CD8-positive, alpha-beta T cell (primary cell): ENCODE measurements at places on chromosomes 2 and 18.

- DNase-seq: no peak
Measured at GRCh38 chr18:59564561-59564960, 132.7 kb downstream of the CCBE1 start.

GRCh38 chr18:23487738-23488570 lies 15.4 kb upstream of the RMC1 start:
- peak; percentile 59 for DNase-seq

GRCh38 chr2:216810399-216811160 lies 49.3 kb downstream of the TNP1 start:
- no peak for DNase-seq

GRCh38 chr2:37819186-37819585 lies 105.9 kb upstream of the RMDN2 start:
- no peak for DNase-seq

DNA sequence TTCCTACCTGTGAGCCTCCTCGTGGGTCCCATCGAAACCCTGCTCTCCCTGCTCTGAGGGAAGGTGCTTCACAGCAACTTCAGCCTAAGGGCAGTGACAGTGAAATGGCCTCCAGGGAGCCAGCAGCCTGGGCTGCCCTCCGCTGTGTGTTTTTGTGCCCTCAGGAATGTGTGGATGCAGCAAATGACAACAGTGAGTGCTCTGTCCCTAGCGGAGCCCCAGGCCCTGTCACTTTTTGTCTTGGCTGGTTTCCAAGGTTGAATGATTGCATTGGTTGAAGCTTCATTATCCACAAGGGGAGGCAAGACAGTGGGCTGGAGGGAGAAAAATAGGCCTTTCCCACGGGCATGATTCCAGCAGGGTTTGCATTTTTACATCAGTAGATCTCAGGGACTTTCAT lies 42.9 kb downstream of the STON1 start:
- DNase-seq: no peak

DNA sequence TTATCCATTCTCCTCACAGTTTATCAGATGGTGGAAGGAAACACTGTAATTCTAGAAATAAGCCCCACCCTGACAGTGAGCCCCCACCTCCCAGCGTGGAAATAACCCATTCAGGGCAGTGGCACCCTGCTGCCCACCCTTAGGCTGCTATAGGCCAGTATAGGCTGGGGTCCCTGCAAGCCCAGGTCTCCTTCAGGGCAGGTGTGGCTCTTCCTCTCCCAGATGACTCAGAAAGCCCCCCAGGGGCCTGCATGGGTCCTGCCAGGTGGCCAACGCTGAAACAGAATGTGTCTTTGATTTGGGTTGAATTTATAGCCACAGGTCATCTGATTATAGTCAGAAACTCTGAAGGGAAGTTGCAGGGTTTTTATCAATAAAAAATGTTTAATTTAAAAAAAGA lies 136.4 kb downstream of the SH3RF3 start:
- DNase-seq: no peak

DNA sequence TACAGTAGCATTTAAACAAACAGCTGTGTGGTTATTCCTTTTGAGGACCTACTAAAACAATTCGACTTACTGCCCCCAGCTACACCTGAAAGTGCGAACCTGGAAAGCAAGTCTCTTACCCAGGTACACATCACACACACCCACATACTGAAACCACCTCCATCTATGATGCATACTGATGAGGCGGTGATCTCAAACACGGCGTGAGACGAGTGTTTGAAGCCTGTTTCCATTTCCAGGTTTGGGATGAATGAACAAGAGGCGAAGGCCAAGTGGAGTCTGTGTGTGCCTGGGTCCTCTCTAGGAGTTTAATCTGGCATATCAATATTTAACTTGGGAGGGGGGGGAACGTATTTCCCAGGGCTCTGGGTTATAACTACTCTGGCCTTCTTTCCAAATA lies 1.6 kb downstream of the TMEM185B start:
- no peak for DNase-seq

GRCh38 chr2:46230115-46230571 lies 67.1 kb upstream of the EPAS1 start:
- no peak for DNase-seq

DNA sequence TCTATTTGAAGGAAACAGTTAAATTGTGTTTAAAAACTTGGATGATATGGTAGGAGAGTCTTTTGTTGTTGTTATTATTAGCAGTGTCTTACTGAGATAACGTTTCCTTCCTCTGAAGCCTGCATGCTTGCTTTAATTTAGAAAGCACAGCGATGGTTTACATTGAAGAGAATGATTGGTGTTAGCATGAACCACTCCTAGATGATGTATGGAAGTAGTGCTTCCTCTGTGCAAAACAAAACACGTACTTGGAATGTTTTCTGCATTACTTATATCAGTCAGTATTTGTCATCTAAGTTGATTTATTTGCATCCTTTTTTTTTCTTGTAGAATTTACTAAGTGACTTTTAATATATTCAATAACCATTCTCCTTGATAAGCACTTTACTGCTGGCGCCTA lies 89.0 kb downstream of the UGGT1 start:
- DNase-seq: no peak

- DNase-seq: no peak
Measured at GRCh38 chr18:30039201-30039600, 1003.3 kb downstream of the DSC3 start.

GRCh38 chr2:140747665-140748064 lies 1383.2 kb downstream of the LRP1B start:
- no peak for DNase-seq

DNA sequence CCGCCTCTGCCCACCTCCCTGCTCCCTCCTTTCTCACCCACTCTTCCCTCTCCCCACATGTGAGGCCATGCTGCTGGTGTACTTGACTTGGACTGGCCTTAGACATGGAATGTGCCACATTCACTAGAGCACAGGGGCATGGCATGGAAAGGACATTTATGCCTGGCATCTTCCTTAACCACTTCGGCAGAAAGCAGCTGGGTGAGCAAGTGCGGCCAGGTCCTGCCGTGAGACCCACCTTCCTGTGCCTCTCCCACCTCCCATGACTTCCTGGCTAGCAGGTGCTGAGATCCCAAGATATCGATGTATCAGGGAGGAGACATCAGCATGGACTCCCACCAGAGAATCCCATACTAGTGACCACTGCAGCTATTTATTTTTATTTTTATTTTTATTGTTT lies 13.0 kb downstream of the GPR55 start:
- DNase-seq: no peak

GRCh38 chr2:216849987-216850386 lies 9.9 kb downstream of the TNP1 start:
- DNase-seq: no peak

DNA sequence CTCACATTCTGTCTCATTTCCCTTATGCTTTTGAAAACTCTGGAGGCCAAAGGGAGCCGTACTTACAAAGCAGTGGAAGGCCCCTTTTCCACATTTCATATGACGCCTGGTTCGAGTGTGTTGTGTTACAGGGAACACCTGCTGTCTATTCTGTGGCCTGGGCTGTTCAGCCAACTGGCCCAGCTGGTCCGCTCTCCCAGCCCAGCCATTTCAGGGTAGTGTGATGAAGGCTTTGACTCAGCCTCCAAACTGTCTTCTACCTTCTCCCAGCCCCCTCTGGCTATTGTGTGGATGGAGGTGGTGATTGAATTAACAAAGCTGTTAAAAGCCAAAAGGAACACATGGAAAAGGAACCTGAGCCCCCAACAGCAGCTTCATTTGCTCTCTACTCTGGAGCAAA lies 233.8 kb downstream of the ICOS start:
- DNase-seq: no peak

GRCh38 chr2:202408546-202409140 lies 32.5 kb downstream of the BMPR2 start:
- no peak for DNase-seq

- no peak for DNase-seq
Measured at GRCh38 chr18:48944634-48945033, 6.1 kb downstream of the SMAD7 start.

DNA sequence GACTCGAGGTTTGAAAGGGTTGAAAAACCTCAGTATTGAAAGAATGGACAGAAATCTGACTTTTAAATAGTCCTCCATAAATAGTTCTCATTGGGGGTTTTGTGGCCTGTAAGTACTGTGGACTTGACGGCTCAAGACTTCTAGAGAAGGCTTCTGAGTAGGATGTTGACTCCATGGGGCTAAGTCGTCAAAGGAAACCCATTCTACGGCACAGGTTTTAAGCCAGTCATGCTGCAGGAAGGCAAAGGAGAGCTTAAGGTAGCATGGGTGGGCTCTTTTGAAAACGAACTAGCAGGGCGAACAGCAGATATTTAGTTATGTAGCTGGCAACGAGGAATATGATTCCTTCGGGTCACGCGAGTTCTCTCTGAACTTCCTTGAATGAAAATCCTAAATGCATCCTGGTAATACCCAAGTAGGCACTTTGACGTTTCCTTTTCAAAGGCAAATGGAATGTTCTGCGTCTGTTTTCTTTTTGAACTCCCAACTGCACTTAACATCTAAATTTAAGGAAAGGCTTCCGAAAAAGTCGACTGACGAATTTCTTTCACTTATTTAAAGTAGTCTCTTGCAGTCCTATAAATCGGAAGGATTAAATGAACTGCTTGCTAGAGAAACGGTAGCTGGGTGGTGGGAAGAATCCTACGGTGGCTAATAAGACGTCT lies 1.1 kb upstream of the NEDD4L start:
- DNase-seq: no peak

DNA sequence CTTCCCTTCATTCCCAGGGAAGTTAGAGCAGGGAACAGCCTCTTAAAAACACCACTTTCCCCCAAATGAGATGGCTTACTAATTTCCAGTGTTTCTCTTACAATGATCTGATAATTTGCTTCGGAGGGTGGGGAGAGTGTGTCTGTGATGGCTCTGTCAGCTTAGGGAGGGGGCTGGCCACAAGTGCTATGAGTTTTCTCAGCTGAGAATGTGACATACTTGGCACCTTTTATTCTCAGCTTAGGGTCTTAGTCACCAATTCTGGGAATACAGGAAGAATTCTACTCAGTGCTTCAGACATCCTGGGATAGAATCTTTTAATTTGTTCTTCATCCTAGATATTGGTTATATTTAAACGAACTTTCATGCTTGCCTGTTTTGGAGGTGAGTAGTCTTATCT lies 64.4 kb downstream of the AOX1 start:
- DNase-seq: no peak

DNA sequence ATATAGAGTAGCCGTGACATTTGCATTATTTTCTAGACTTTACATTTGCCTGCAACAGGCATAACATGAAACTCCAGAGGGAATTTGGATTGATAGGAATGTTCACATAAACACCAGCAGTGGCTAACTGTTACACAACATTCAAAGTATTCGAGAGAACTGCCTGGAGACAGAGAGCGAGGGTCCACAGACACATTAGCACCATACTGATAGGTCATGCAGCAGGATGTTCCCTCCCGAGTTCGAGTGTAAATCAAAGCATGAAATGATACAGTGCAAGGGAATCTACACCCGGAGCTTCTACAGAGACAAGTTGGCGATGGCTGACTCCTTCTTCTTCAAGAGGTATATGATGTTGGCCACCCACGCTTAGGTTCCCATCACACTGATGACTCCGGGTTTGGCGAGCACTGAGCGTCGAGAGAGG lies 89.5 kb downstream of the COL6A3 start:
- DNase-seq: no peak

- DNase-seq: no peak
Measured at GRCh38 chr18:61414086-61414485, 80.9 kb downstream of the CDH20 start.

DNA sequence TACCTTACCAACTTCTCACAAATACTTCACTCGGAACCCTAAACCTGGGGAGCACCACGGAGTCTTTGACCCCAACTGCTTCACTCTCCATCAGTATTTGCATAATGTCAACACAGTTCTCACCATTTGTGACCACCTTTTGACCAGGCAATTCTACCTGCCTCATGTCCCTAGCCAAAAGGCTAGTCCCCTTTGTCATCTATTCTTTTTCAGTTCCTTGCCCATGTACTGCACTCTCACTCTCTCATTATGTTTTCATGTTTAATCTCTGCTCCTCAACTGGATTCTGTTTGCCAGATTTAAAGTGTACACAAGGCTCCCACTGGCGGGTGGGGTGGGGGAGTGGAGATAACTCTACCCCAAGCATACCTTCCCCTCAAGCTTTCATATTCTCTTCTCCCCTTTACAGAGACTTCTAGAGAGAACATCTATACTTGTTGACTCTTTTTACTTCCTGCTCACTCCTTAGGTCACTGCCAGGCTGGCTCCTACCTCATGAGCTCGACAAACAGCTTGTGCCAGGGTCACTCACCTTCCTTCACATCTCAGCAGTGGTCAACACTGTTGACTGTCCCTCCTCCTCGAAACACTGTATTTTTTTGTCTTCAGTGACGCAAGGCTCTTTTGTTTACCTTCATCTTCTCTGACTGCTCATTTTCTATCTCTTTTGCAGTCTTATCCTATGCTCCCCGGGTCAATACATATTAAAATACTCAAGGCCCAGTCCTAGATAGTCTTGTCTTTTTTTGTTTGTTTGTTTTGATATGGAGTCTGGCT lies 88.7 kb upstream of the MAP4K3 start:
- DNase-seq: no peak

GRCh38 chr2:160365716-160366367 lies 127.8 kb downstream of the RBMS1 start:
- no peak for DNase-seq

DNA sequence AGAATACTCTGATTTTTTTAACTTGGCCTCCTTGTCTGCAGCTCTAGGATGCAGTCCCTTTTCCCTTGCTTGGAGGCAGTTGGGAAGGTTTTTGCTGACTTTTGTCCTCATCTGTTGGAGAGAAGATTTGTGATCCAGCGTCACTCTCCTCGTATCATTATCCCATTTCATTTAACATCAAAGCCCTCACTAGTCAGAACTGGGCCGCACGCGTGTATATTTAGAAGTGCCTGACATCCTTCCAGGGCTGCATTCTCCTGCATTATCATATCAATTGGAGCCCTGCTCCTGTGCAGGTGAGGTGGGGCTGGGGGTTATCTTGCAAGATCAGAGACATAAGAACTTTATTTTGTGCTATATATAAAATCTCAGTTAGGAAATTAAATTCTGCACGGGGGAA lies 435.1 kb upstream of the HS6ST1 start:
- no peak for DNase-seq

GRCh38 chr2:74100254-74101216 lies 47.2 kb downstream of the BOLA3 start:
- no peak for DNase-seq

- DNase-seq: no peak
Measured at GRCh38 chr18:8260827-8261226, 348.4 kb upstream of the RAB12 start.
